ENCODE measurements at places on chromosomes 3 and 15.

- no peak for DNase-seq
Measured at GRCh38 chr3:36893826-36894225, 51.0 kb downstream of the TRANK1 start.

DNA sequence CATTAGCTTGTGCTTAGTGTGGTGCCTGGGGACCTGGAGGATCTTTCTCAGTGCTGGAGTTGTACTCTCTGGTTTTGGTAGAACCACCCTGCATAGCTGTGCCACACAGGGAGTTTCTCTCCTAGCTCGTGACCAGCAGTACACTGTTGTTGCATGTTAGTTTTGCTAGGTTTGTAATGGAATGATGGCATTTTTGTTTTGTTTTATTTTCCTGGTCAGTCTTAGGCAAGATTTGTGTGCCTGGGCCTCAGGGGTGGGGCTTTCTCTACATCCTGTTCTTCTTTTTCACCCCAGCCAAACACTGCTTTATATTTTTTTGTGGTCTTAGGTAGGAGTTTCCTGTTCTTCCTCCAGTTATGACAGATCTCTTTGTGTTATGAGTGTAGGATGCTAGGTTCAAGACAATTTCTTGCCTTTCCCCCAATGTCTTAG lies 534.5 kb upstream of the KCNMB2 start:
- no peak for DNase-seq

DNA sequence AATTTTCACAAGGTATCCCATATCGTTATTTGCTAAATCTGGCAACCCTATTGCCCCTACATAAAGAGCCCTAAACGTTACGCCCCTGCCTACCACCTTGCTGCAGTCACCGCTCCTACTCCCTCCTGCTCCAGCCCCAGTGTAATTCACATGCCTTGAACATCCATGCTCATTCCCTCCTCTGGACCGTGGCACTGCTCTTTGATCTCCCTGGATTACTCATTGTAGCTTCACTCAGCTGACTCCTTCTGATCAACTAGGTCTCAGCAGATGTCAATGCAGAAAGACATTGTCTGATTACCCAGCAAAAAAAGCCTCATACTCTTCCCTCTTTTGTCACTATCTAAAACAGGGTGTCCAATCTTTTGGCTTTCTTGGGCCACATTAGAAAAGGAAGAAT lies 40.7 kb upstream of the KBTBD8 start:
- DNase-seq, result no peak

DNA sequence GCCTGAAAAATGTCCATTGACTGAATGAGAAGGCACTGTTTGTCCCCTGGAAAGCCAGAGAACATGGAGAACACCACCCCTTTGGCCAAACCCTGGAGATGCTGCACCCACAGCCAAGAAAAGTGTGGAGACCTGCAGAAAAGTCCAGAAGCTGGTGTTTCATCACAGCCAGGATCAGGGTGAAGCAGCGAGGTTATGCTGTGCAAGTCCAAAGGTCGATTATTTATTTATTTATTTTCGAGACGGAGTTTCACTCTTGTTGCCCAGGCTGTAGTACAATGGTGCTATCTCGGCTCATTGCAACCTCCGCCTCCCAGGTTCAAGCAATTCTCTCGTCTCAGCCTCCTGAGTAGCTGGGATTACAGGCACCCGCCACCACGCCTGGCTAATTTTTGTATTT lies 5.5 kb upstream of the CTSH start:
- no peak for DNase-seq

GRCh38 chr3:123586131-123586530 lies 1.3 kb upstream of the HACD2 start:
- peak; percentile 26 for DNase-seq

DNA sequence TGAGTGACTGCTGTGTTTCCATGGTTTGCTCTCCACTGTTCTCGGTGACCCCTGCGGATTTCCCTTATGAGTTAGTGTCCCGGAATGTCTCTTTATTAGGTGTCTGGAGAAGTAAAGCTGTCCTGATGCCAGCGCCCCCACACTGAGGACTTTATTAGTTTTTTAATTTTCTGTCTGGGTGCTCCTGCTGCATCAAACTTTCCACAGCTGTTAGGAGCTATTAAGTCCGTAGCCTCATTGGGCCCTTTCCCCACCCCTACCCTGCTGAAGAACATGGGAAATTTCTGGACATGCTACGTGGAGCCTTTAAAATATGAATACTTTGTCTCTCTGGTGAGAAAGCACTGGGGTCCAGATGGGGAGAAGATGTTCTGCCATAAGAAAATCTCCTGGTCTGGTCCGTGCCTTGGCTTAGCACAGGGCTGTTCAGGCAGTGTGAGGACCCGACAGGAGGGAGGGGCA lies 161.7 kb upstream of the HES1 start:
- no peak for DNase-seq

DNA sequence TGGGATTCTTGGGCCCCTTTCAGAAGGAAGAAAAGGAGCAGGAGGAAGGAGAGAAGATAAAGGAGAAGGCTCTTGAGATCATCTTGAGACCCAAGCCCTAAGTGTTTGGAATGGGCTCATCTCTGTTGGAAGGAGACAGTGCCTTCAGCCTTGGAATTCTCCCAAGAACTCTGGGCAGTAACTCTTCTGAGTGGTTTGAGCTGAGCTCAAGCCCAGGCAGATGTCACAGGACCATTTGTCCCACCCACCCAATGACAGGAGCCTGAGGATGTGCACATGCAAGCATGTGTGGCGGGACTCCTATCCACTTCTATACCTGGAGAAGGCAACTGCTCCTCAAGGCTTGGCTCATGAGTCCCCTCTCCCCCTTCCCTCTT lies 14.6 kb upstream of the TMEM40 start:
- DNase-seq, result no peak

DNA sequence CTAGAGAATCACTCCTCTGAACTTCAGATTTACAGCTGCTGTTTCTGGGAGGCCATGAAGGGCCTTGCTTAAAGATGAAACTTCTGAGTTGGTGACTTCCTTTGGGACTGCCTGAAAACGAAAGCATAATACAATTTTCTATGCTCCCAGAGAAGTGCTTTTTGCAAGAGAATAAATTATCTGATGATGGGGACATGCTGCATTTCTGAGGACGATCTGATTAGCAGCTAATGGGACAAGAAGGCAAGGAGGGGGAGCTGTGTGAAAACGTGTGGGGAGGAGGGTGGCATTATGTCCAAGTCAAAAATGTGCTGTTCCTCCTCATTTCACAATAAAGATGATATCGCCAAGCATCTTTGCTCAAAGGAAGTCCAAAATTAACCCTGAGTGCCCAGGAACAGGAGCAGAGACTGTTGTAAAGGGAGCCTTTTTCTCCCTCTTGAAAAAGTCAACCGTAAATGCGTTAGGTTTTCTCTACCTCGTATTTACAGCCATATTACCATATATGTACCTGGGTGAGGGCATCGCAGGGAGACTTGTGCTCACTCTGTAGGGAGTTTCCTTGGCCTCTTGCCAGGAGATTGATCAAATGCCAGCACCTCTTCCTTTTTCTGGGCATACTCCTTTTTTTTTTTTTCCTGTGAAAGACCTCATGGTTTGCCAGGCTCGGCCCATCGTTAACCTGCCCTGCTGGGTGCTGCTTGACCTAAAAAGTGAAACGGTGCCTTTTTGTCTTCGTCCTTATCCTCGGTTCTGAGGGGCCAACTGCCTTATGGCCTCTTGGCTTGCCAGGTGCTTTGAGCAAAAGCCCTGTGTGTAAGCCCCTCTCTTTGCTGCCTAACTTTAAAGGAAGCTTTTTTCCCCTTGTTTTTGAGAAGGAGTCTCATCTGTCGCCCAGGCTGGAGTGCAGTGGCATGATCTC lies 11.5 kb downstream of the ITPR1 start:
- DNase-seq, result no peak

DNA sequence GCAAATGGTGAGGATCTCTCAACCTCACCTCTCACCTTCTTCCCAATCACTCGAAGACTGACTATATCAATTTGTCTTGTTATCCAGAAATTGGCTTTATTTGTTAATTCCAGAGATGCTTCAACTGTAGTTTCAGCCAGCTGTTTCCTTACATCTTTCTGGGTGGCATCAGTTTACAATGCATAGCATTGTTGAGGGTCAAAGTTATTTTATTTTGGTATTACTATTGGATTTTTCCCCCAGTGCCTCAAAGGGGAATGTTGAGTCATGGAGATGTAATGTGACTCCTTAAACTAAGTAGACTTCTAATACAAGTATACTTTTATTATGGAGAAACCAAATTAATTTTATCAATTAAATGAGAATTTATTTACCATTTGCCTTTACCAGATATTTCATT lies 351.6 kb downstream of the TIGIT start:
- no peak for DNase-seq

GRCh38 chr3:47370887-47371697 lies 9.7 kb upstream of the PTPN23 start:
- DNase-seq, result no peak

DNA sequence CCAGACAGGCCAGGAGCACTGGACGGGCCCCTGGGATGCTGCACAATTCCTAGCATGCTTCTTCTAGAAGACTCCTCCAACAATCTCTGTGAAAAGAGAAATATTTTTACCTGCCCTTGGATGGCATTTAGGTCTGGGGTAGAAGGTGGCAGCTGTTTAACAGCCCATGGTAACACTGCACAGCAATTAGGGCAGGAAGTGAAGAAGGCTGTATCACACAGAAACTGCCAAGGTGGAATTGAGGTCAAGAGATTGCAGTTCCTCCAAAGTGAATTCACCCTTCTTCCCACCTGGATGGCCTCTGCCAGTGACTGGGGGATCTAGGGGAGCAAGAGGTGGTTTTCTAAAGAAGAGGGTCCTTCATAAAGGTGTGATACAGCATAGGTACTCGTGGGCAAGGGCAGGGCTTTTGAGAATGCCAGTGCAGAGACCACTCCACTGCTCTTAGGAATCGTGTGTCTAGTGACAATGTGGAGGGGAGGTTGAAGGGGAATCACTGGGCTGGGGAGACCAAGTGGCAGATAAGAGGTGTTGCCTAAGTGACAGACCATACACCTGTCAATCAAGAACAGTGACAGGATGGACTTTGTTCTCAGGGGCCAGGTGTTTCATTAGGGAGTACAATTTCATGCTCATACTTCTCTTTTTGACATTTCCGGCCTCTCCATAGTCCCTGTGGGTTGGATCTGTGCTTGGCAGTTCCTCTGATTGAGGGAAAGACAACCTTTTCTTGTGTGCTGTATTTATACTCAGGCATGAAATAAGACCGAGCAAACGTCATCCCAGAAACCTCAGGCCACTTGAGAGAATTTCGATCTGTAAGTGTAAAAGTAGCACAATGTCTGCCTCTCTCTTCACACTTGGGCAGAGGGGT lies 83.5 kb upstream of the BCL6 start:
- DNase-seq, result no peak

DNA sequence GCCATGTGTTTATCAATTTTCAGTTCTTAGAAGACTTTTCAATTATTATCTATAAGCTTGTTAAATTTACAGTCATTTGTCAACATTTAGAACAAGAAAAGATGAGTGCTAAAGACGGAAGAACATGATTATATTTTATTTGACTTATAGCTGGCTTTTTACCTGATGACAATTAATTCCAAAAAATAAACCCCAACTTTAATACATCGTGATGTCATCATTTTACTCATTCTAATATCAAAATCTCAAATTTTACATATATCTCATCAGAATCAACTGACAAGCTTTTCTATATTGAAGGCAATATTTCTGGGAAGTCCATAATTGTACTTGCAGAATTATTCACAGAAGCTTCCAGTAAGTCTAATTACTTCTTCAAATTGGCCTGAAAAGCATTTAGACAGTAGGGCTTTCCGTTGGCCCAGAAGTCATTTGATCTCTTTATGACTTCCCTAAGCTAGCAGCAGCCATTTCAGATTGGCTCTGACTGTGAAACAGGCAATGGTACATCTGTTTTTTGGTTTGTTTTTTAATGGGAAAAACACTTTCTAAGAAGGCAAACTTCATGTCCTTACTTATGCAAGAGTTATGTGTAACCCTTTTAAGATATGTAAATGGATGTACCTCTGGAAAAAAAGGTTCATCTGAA lies 234.7 kb upstream of the PLSCR5 start:
- no peak for DNase-seq

DNA sequence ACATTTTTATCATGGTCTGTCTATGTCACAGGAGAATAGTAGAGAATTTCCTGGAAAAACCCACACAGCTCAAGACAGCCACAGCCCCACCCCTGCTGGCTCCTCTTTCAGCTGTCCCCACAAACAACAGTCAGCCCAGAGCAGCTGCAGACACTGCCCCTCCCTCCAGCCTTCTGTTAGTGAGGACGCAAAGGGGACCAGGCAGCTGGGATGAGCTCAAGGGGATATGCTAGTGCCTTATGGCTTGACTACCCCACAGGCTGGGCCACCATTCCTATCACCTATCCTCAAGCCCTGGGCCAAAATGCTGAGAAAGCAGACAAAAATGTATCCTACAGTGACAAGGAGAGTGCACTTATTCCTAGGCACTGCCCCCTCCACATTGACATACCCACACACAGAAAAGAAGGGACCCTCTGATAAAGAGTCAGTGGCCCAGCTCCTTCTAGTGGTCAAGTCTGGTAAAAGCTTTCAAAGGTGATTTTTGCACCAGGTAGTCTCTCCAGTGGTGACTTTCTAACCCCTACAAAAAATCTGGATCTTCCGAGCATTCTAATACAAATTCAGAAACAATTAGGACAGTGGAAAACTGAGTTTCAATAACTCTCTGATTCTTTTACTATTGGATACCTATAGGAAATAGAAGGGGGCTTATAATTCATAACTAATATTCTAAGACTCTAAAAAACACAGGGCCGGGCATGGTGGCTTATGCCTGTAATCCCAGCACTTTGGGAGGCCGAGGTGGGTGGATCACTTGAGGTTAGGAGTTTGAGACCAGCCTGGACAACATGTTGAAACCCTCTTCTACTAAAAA lies 3.0 kb upstream of the MAP1A start:
- peak; percentile 23 for DNase-seq

DNA sequence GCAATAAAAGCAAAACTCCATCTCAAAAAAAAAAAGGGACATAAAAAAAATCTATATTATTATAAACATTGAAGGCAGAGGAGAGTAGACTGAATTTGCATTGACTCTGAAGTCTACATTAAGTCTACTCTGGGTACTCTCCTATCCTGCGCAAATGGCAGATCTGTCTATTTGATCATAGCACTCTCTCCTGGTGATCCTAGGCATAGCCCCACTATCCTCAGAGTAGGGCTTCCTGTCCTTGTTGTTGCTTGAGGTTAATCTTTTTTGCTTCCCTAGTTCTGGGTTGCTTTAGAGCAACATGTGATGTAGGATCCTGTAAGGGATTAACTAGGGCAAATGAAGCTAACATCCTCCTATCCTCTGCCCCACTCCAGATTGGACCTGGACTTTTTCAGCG lies 82.1 kb upstream of the LRRFIP2 start:
- DNase-seq, result no peak

DNA sequence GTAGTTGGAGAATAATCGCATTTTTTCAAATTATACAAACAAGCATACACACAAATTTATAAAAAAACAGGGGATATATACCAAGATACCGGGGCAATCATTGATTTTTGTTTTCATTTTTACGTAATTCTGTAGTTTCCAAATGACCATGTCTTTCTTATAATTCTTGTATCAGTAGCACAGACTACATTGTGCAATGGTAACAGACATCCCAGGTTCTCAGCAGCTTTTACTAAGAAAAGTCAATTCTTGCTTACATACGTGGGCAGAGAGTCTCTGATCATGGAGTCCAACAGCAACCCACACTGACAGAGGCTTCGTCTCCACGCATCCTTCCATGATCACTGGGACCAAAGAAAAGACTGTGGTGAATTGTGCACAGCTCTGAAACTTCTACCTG lies 441.3 kb downstream of the TBL1XR1 start:
- DNase-seq, result no peak

Data from NCI-H187 (cell line).